A549 treated with AZD2906 at 1 μM for 4 hours (cell line): ENCODE measurements at places on chromosomes 1 and 21. TPM values are rescaled to one million over a fixed set of nuclear protein-coding genes. Genes with fewer than 3 reads are reported as not detected.

Gene FCRL3
- total RNA-seq: 0.09 TPM in 1 of 5 replicates, not detected in the others

Gene RGS5
- 0.65 to 2.2 TPM (median 0.87 TPM) in 5 replicates for total RNA-seq

Gene ALDH4A1
- 11.9 to 14.5 TPM (median 13.9 TPM) in 5 replicates for total RNA-seq

Gene OTUD3
- total RNA-seq: 2.5 to 2.8 TPM (median 2.6 TPM) in 5 replicates

Gene MATN1
- total RNA-seq: 0.02 to 0.14 TPM (median 0.10 TPM) in 4 of 5 replicates, not detected in the other

Gene S1PR1
- total RNA-seq: 0.08 to 0.23 TPM (median 0.20 TPM) in 5 replicates

Gene SIM2
- total RNA-seq: 6.1 to 7.2 TPM (median 6.5 TPM) in 5 replicates

Gene RPRD2
- total RNA-seq: 12.9 to 13.6 TPM (median 13.3 TPM) in 5 replicates

Gene PLPPR4
- 0.01 TPM in 1 of 5 replicates, not detected in the others for total RNA-seq

Gene OR2T2
- total RNA-seq: not detected in 5 replicates

Gene TFF2
- total RNA-seq: not detected in 5 replicates

Gene EXOSC10
- 35.1 to 40.3 TPM (median 36.5 TPM) in 5 replicates for total RNA-seq

Gene GJA5
- 0.02 to 0.07 TPM in 2 of 5 replicates, not detected in the others for total RNA-seq

Gene EFNA1
- 21.7 to 30.6 TPM (median 26.3 TPM) in 5 replicates for total RNA-seq

Gene IPO9
- 24.6 to 43.9 TPM (median 39.6 TPM) in 5 replicates for total RNA-seq

Gene ADGRL4
- not detected in 5 replicates for total RNA-seq

Gene ABCG1
- 2.6 to 3.0 TPM (median 2.7 TPM) in 5 replicates for total RNA-seq

Gene ZYG11B
- 4.8 to 7.0 TPM (median 5.9 TPM) in 5 replicates for total RNA-seq

Gene NTRK1
- 0.10 to 0.15 TPM (median 0.13 TPM) in 5 replicates for total RNA-seq

Gene KCNJ9
- total RNA-seq: not detected in 5 replicates

Gene IL19
- 0.08 to 0.11 TPM (median 0.09 TPM) in 3 of 5 replicates, not detected in the others for total RNA-seq

Gene IGSF9
- 0.12 to 0.22 TPM (median 0.15 TPM) in 5 replicates for total RNA-seq

Gene TRIM58
- total RNA-seq: not detected in 5 replicates

Gene KRTCAP2
- 212 to 265 TPM (median 253 TPM) in 5 replicates for total RNA-seq

Gene PYHIN1
- total RNA-seq: not detected in 5 replicates

Gene TAGLN2
- total RNA-seq: 1,017 to 1,045 TPM (median 1,025 TPM) in 5 replicates

Gene FAM151A
- 0.26 to 0.41 TPM (median 0.31 TPM) in 5 replicates for total RNA-seq
